ENCODE measurements at places on chromosomes 13 and 19.

DNA sequence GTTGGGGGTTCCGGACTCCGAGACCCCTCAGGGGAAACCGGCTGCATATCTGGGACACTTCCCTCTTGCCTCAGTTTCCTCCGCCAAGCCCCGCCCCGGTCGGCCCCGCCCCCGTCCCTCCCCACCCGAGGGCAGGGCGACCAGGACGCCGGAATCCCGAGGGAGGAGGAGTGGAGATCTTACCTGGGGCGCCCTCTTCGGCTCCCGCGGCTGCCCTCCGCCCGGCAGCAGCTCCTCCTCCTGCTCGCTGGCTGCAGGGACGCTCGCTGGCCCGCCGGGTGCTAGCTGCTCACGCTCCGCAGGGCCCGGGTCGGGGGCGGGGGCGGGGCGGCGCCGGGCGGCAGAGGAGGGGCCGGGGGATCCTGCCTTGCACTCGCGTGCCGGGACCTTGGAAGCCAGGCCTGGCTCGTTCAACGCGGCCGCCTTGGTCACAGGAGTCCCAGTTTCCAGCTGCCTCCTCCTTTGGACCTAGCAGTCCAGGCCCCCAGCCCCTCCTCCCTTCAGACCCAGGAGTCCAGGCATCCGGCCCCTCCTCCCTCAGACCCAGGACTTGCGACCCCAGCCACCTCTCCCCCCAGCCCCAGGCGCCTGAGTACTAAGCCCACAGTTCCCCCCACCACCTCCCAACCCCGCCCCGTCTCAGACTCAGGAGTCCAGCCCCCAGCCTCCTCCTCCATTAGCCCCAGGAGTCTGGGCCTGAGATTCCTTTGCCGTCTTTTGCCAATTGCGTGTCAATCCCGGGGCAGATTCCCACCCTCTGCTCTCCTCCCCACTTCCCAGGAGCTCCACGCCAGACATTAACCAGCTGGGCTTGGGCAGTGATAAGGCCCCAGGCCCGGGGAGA lies at the start of gene NTF4:
Gene NTF4, minus strand, starts transcription at position 51 of the 844 bp plus-strand sequence. CDS start 2,821 bp downstream, outside the sequence.
- no peak for DNase-seq

DNA sequence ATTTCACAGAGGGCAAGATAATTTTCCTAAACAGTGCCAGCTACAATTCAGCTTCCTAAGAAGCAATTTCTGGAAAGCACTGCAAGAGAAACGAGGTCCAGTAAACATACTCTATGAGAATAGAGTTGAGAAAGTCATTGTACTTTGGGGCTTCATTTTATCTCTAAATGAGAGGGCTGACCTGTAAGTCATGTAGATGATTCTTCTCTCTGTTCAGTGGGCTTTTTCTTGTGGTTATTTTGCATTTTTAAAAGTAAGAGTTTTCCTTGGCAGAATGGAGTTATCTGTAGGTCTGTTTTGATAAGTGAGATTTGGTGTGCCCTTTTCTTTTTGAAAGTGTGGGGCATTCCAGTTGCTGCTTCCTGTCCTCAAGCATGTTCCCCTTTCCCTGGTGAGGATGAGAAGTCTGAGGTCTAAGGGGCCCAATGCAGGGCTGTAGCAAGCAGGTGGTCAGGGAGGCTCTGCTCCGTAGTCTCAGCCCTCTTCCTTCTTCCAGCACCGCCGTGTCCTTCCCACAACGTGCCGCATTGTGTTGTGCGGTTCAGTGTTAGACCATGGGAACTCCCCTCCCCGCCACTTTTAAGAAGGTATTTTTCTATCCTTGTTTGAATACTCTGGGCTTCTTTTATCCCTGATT lies 86.3 kb downstream of the ARHGEF7 start:
- no peak for DNase-seq

- DNase-seq, result no peak
These were observed 708.2 kb downstream of the EFNB2 start for GRCh38 chr13:105827111-105827809.

- DNase-seq, result peak; percentile 51
These were observed at the start of gene ETHE1 for GRCh38 chr19:43526884-43527859. Gene ETHE1 (minus strand): TSS chr19:43527201. CDS start chr19:43527177, 24 bp downstream.

DNA sequence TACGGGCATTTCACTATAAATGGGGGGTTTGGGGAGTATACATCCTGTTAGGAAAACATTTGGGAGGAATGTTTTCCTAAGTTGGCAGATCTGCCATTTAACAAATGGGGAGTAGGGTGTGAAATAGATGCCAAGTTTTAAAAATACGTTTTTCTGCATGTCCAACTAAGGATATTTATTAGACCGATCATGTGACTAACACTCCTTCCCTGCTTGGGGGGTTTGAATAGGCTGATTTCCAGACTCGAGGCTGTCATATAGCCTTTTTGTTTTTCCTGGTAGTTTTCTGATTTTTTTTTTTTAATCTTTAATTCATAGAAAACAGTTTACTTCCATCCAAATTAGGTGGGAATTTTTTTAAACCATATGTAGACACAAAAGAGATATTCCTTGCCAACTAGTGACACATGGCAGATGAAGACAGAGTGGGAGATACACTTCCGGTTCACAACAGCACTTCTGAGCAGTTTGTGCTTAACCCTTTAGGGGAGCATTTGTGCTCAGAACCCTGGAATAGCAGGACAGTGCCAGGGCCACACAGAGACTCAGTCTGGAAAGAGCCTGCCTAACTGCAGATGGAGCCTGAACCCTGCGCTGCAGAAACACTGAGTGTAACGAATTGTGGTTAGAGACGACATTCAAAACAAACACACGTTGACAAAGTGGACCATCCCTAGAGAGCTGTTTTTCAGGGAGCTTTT lies 5.6 kb upstream of the GATAD2A start:
- DNase-seq, result no peak

DNA sequence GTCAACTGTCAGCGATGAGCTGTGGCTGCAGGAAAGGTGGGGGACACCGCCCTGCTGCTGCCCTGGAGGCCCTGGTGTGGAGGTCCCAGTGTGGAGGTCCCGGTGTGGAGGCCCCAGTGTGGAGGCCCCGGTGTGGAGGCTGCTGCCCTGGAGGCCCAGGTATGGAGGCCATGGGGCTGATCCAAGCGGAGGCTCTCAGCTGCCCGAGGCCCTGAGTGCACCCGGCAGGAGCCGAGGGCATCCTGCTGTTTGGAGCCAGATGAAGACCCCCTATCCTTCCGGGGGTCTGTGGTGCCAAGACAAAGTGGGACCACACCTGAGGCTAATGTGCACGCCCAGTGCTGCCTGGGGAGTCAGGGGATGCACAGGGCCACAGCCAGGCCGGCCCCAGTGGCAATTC lies 210.4 kb upstream of the SOX1 start:
- no peak for DNase-seq

DNA sequence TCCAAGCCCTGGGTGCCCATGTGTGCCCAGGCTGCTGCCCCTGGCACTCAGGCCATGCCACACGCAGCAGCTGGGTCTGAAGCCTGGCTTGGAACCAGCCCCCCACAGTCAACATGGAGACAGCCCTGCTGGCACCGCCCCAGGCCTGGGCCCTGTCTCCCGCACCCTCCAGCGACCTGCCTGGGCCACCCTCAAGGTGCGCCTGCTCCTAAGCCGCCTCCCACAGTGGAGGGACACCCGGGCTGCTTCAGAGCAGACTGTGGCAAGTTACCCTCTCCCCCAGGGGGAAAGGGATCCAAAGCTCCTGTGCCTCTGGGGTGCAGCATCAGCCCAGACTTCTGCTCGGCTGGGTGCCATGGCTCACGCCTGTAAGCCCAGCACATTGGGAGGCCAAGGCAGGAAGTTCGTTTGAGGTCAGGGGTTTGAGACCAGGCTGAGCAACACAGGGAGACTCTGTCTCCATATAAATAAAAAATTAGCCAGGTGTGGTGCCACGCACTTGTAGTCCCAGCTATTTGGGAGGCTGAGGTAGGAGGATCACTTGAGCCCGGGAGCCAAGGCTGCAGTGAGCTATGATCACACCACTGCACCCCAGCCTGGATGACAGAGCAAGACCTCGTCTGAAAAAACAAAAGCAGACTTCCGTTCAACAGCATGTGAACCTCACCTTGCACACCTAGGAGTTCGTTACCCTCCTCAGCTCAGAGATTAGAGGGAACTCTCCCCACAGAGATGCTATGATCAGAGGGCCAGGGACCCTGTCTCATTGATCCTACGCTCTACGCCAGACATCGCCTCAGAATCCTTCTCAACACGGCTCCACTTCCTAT lies 15.6 kb downstream of the ELL start:
- peak; percentile 30 for DNase-seq

- peak; percentile 57 for DNase-seq
These were observed at the start of gene ZNF579 for GRCh38 chr19:55580628-55581144. Gene ZNF579 (minus strand): TSS chr19:55580848. CDS start chr19:55579639, 1,209 bp downstream.

DNA sequence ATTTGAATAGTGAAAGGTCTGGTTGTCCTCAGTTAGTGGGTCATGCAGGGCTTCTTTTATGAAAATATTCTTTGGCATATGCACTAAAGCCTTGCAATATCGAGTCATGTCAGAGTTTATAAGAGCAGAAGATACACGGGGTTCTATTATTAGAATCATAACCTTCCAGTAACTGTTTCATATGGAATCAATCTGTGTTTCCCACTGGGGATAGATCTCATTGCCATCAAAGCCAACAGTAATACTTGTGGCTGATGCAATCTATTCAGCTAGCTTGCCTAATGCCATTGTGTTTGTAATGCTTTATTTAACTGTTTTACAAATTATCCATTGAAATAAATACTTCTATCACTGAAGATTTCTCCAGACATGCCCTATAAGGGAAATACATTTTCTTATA lies 746.9 kb upstream of the PCDH9 start:
- DNase-seq, result no peak

DNA sequence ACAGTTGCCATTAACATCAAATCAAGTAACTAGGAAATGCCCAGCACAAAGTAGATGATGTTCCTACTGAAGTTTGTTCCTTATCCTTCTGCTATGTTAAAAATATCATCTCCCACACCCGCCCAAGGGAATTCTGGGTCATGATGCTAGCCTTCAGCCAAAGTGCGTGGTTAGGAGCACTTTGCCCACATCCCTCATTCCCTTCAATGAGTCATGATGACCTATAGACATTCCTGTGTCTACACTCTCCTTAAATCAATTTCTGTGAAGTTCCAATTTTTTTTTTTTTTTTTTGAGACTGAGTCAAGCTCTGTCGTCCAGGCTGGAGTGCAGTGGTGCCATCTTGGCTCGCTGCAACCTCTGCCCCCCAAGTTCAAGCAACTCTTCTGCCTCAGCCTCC lies 17.0 kb downstream of the RXFP2 start:
- DNase-seq, result no peak

- no peak for DNase-seq
These were observed 10.6 kb upstream of the MADCAM1 start for GRCh38 chr19:485583-486236.

- DNase-seq, result no peak
These were observed 36.3 kb downstream of the COL4A2 start for GRCh38 chr13:110343241-110343865.

- DNase-seq, result no peak
These were observed 5.6 kb downstream of the INAFM1 start for GRCh38 chr19:47280183-47280797.

GRCh38 chr13:50226515-50227155 lies 211.4 kb downstream of the KCNRG start:
- no peak for DNase-seq

DNA sequence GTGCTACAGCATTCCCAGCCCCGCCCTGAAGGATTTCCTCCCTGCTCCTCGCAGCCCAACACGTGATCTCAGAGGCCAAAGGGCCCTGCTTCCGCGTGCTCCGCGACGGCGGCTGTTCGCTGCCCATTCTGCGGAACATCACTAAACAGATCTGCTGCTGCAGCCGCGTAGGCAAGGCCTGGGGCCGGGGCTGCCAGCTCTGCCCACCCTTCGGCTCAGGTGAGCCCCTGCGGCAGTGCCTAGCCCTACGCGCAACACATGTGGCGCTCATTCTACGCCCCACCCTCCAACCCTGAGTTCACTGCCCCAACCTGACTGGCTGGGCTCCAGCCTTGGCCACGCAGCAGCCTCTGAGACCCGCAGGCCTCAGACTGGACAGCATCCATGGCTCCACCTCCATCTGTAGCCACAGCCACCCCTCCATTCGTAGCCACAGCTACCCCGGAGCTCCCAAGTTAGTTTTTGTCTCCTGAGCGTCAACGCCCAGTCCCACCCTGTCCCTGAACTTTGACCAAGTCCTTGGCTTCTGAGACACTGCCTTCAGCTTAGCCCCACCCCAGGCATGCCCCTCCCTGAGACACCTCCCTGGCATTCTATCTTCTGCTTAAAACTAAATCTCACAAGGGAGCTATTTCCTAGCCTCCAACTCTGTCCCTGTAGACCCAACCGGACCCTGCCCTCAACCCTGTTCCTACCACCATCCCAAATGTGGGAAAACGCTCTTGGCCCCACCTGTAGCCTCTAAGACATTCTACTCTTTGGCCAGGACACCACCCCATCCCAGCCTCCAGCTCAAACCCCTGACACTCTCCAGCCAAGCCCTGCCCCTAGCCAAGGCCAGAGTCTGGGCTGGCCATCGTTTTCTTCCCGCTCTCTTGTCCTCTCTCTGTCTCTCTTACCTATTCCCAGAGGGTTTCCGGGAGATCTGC lies 6.4 kb downstream of the LTBP4 start:
- no peak for DNase-seq

DNA sequence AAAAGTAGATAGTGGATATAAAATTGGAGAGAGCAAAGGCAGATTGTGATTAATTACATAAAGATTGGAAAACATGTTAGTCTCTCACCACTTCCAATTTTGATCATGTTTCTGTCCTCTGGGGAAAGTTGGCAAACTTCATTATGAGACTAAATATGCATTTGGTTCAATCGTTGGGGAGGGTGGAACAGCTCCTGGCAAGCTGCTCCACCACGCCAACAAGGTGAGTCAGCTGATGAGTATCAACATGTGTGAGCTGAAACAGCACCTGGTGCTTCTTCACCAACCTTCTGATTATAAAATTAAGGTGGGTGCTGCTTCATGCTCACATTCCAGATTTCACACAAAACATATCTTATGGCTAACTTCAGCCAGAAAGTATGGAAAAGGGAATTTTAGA lies 1784.6 kb downstream of the SLITRK5 start:
- DNase-seq, result no peak

DNA sequence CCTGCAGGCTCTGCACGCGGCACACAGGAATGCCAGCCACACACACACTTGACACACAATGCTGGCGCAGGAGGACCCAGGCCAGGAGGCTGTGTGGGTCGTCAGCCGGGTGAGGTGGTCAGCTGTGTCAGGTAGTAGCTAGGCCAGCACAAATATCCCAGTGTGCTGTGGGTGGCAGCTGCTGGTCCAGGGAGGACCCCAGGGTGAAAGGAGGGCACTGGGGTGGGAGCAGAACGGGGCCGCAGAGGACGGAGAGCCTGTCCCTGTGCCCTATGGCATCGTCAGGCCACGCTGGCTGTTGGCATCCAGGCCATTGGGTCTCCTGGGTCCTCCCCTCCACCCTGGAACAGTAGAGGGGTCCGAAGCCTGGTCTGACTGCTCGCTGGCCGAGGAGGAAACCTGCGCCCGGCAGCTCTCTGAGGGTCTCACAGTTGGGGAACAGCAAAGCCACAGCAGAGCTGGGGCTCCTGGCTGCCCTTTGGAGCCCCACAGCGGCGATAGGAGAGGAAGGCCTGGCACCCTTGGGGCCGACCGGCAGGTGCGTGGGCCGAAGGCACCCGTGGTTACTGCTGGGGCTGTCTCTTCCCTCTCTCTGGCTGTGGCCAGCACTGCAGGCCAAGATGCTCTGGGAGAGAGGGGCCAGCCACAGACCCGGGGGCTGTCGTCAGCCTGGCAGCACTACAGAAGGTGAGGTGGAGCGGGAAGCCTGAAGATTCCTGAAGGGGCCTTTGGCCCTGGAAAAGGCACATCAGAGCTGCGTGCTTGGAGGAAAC lies 27.3 kb downstream of the C13orf46 start:
- no peak for DNase-seq

Measured in effector memory CD4-positive, alpha-beta T cell (primary cell).